ENCODE measurements at places on chromosomes 11 and 22.

DNA sequence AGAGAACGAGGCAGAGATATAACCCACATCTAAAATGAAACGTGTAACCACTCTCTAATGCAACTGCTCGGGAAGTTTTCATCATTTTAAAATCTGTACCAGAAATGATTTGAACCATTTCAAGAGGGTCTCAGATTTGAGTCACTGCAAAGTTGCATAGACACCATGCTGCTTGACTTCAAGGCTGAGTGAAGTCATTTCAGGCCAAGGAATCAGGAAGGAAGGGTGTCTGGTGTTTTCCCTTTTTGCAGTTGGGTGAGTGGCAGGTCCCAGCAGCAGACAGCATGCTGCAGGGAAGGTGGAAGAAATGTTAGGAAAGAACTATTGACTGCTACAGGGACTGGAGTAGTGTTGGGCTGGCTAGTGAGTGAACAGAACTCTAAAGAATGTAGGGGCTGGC, 16.5 kb downstream of the TANGO2 start:
- no peak for DNase-seq

GRCh38 chr22:22817468-22818201, 70.0 kb upstream of the IGLL5 start:
- no peak for DNase-seq

GRCh38 chr22:31945971-31946680, 1.8 kb downstream of the YWHAH start:
- peak; percentile 13 for DNase-seq

GRCh38 chr11:36508743-36509142, 1.3 kb downstream of the TRAF6 start:
- no peak for DNase-seq

DNA sequence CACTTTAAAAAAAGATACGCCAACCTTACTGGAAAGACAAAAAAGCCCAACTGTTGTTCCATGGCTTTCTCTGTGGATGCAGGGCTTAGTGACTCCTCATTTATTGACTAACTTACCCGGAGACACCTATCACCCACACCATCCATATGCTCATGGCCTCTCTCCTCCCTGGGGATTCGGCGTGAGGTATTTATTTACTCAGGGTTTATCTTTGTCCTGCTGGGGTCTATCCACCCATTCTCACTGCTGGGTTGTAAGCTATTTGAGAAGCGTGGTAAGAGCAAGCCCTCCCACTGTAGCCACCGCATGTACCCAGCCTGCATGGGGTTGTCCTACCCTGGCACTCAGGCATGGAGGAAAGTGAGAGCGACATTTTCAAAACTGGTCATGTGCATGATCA, 93.6 kb downstream of the NELL1 start:
- no peak for DNase-seq

- DNase-seq: no peak
Measured at GRCh38 chr11:28289444-28289843, 181.3 kb downstream of the METTL15 start.

DNA sequence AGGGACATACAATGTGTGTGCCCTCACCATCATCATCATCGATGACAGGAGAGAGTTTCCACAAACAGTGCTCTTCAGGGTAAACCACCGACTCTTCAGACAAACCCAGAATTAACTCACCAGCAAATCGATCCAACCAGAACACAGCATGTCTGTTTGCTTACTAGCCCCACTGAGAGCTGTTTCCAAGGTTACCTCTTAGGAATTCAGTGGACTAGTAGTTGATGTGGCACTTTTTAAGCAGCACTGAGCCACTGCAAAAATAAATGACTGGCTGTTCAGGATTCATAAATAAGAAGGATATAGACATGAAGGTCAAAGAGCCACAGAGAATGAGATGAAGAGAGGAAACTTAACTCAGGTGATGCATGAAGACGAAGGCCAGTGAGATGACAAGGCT, 83.1 kb downstream of the PARVA start:
- DNase-seq: no peak

- no peak for DNase-seq
Measured at GRCh38 chr11:45399166-45399565, 113.0 kb upstream of the SYT13 start.

DNA sequence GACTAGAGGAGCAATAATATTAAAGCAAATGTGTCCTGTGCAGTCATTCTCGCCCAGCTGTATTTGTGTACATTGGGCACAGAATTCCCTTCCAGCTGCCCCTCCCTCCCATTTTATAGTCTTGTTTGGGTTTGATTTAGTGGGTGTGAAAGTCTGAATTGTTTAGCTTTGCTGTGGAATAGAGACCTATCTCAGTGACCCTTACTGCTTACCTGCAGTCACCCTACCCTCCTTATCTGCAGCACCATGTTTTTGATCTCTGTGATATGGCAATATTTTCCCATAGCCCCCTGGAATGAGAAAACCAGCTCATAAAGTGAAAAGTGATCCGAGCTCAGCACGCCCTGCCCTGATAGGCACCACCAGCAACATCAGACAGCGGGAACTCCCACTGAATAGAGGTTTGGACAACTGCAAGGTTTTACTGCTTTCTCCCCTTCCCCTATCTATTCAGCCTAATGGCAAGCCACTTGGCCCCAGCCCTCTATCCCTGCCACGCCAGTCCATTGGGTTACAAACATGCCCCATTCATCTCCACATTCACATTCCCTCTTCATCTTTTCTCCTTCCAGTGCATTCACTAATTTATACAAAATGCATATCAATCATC, 199.0 kb downstream of the ETS1 start:
- DNase-seq: no peak

GRCh38 chr22:50677493-50678217, 5.0 kb downstream of the SHANK3 start:
- DNase-seq: no peak

- no peak for DNase-seq
Measured at GRCh38 chr11:69928975-69929374, 109.8 kb upstream of the FGF3 start.

GRCh38 chr11:88651556-88651955, 314.0 kb upstream of the CTSC start:
- DNase-seq: no peak

- DNase-seq: no peak
Measured at GRCh38 chr22:34851918-34852662, 213.9 kb upstream of the ISX start.

DNA sequence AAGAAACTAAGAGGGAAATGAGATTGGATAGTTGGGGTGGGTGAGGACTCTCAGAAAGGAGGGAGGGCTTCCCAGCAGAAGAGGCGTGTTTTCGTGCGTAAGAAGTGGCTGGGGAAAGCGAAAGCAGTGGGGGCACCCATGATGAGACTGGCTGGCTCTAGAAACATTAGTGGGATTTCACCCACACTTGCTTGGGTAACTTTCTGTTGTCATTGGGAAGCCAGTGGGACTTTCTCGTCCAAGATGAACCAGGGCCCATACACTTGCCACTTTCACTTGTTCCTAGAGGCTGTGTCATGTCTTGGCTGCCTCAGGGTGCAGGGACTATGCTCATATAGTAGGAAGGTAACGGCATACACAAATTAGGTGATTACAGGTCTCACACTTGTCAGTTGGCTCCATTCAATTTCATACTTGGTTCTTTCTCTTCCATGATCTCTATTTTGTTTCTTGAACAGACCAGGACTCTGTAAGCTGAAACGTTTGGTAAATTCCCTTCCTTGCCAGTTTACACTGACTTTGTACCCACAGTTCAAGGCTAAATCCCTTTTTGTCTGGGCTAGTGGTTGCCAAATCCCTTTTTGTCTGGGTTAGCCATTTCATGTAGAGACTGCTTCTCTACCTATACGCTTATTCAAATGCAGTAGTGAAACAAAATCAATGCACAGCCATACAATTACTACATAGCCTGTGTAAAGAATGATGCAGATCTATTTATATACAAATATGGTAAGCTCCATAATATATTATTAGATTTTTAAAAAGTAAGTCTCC, 42.0 kb upstream of the CXCR5 start:
- DNase-seq: no peak

DNA sequence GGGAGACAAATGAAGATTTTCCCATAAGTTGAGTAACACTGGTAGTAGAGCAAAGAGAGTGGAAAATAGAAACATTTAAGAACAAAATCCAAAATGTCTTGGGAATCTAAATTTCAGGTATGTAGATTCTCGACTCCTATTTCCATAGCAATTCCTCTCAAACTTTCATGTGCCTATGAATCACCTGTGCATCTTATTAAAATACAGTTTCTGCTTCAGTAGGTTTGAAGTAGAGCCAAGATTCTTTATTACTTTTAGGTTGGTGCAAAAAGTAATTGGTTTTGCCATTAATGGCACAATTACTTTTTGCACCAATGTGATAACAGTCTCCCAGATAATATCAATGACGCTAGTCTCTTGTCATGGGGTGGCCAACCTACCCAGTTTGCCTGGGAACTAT, 115.3 kb upstream of the SLC5A12 start:
- no peak for DNase-seq

GRCh38 chr11:93031386-93031785, 61.9 kb downstream of the MTNR1B start:
- no peak for DNase-seq

DNA sequence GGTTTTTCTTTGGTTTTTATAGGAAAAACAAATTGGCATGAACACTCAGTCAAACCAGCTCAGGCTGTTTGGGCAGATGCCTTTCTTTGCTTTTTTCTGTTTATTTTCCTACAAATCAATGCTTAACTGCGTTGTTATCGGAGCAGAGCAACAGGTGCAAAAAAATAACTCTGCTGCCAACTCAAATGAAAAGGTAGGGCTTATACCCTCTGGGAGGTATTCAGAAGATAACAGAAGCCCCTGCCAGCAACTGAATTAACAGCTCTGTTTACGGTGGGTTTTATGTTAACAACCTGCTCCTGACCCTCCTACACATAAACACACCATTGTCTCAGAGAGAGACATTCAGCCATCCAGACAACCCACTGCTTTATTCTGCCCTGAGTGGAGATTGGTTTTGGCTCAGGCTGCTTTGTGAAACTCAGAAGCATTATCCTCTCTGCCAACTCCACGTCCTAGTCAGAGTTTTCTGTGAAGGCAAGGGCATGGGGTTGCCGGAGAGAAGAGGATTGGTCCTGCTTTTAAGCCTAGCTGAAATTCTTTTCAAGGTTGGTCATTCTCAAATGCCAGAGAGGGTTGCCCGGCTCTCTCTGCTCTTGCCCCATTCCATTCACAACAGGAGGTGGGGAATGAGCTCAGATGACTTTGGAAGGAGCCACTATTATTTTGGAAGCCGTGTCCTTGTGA, 11.4 kb downstream of the EHF start:
- no peak for DNase-seq

DNA sequence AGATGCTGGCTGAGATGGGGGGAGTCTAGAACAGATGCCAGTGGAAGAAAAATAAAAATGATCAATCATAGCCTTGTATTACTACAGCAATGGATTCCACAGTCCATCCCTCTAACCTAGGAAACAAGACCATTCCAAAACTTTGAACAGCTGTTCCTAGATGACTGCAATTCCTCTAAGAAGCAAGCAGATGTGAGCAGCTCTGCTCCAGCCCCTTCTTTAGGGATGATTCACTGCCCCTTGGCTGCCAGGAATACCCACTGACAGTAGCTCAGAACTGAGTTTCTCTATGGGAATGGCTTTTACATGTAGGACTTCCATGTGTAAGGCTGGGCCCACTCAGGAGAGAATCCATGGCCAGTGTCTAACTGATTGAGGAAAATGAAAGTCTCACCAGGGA, 943.9 kb downstream of the OPCML start:
- no peak for DNase-seq

GRCh38 chr11:115872416-115872815, 368.2 kb upstream of the CADM1 start:
- no peak for DNase-seq

GRCh38 chr11:119617340-119617713, 111.7 kb downstream of the NECTIN1 start:
- DNase-seq: no peak

GRCh38 chr11:69121021-69121420, 34.7 kb upstream of the SMIM38 start:
- DNase-seq: no peak

DNA sequence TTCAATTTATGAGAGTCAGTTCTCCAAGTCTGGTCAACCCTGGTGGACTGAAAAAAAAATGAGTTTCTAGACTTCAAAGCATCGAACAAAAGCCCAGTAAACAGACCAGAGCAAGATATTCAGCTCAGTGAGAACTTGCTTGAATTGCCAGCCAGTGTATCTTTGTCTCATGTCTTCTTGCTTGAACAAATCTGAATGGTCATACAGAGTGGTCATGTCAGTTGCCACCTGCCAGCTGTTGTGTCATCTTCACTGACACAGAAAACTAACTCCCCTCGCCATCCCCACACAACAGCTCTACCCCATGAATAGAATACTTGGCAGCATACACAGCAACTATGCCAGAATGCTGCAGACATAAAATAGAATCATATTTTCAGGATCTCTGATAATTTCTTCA, 27.5 kb upstream of the CALCB start:
- DNase-seq: no peak

- no peak for DNase-seq
Measured at GRCh38 chr22:42760806-42761565, 40.3 kb upstream of the A4GALT start.

- no peak for DNase-seq
Measured at GRCh38 chr11:101470419-101470818, 113.4 kb downstream of the TRPC6 start.

GRCh38 chr11:82811369-82811768, 77.7 kb upstream of the FAM181B start:
- DNase-seq: no peak

DNA sequence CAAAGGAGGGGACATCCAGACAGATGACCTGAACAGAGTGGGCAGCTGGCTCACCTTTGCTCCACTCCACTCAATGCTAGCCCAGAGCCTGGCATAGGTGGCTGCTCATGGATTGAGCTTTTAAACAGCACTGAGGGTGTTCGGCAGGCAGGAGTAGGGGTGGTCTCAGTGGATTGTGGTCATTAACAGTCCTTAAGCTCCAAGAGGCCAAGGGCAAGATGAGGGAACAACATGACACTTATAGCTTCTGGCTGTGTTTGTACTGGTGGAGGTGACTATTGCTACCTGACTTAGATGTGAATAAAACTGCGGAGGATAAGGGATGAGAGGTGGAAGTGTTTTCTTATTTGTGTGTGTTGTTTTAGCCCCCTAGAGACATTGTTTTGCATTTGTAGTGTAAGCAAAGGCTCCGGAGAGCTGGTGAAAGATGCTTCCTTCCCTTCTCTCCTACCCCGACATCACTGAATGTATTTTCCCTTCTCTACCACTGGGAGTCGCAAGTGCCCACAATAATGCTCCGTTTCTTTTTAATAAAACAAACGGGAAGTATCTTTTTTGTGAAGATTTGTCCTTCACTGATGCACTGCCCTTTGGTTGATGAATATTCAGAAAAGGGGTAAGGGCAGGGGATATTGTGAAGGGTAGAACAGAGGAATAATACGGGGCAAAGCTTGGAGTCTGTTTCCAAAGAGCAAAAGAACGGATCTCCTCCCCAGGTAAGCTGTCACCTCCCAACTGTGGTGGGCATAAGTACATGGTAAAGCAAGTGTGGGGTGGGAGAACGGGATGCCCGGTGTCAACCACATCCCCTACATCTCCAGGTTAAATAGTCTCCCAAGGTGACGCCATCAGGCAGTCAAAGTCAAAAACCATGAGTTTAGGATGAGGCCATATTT, 27.5 kb upstream of the MTNR1B start:
- no peak for DNase-seq

GRCh38 chr11:61717286-61718033, 35.0 kb upstream of the MYRF start:
- no peak for DNase-seq

GRCh38 chr11:96393753-96394348, 4.0 kb downstream of the JRKL start:
- DNase-seq: no peak

GRCh38 chr11:116865696-116866095, 28.3 kb upstream of the APOA1 start:
- DNase-seq: no peak
